ENCODE measurements at places on chromosomes 6 and 20.

GRCh38 chr6:122861594-122861993, 72.5 kb downstream of the SMPDL3A start:
- DNase-seq = no peak

DNA sequence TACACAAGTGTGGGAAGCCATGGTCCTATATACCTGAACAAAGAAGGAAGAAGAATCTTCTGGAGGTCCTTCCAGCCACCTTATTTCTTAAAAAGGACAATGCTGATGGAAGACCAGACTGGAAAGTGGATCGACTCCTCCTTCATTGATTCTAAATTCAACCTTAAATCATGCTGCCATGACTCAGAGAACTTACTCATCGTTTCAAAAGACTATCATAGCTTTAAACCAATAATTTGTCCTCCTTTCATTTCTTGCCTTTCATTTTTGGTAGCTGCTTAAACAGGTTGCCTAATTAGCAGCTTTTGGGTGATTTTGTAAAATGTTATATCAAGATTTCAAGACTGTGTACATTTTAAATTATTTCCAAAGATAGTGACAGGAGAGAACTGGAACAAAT, 60.8 kb downstream of the RTN4IP1 start:
- DNase-seq = no peak

- DNase-seq = no peak
These were observed 111.9 kb downstream of the PPP1R14C start for GRCh38 chr6:150254770-150255169.

GRCh38 chr6:1715336-1715735, 105.6 kb downstream of the FOXC1 start:
- DNase-seq = no peak

DNA sequence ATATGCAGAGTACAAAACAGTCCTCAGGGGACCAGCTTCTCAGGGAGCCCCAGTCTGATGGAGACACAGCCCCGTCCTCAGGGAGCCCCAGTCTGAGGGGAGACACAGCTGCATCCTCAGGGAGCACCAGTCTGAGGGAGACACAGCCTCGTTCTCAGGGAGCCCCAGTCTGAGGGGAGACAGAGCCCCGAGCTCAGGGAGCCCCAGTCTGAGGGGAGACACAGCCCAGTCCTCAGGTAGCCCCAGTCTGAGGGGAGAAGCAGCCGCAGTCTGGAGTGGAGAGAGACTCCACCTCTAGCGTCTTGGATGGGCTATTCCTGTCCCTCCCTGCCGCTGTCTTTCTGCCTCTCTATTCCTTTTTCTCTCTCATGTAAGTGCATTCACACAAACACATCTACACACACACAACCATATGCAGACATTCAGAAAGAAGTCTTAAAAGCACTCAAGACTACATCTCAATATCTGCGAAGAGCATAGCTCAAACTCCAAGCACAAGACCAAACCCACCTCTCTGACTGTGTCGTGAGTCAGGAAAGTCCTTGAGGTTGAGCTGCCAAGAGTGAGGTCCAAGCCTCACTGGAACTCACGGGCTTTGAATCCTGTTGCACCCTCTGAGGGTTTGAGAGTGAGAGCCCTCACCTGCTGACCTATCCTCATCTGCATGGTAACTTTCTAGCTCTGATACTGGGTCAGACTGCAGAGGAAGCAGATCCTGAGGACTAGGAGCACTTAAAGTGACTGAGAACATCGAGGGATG, 53.1 kb upstream of the SAYSD1 start:
- DNase-seq = no peak

DNA sequence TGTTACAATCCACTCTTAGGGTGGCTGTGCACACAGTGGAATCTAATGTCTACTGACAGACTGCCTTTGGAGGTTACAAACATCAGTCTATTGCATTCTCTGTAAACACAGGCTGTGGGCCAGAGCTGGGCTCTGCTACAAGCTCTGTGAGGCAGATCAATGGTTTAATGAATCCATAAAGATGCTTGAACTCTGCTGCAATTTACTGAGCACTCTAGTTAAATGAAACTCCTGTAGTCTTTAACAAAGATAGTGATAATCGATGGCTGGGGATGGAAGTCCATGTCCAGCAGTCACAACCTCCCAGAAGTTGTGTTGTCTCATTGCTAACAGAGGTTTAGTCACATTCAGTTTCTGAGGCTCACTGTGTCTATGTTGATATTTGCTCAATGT, 50.5 kb downstream of the SOBP start:
- no peak for DNase-seq

GRCh38 chr6:42366999-42367352, 84.8 kb downstream of the TRERF1 start:
- DNase-seq = no peak

- DNase-seq = no peak
These were observed 159.4 kb upstream of the MLN start for GRCh38 chr6:33963136-33963750.

DNA sequence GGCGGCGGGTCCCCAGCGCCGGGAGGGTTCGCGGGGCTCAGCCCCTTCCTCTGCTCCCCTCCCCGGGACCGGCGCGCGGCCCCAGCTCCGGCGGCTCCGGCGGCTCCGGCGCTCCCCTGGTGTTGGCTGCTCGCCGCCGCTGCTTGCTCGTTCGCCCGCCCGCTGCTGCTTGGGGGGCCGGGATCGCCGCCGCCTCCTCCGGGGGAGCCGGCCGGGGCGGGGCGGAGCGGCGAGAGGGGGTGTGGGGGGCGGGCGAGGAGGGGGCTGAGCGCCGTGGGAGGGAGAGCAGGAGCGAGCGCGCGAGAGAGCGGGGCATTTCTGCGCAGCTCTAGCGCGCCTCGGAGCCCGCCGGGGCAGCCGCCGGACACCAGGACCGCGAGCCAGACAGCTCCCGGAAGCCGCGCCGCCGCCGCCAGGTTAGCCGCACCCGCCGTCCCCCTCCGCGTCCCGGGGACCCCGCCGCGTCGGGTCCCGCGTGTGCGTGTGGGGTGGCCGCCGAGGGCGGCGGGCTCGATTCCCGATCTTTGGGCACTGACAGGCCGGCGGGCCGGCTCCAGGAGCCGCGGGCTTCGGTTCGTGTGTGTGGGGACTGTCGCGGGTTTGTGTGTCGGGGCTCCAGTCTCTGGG, 62.0 kb upstream of the EPB41L1 start:
- no peak for DNase-seq

DNA sequence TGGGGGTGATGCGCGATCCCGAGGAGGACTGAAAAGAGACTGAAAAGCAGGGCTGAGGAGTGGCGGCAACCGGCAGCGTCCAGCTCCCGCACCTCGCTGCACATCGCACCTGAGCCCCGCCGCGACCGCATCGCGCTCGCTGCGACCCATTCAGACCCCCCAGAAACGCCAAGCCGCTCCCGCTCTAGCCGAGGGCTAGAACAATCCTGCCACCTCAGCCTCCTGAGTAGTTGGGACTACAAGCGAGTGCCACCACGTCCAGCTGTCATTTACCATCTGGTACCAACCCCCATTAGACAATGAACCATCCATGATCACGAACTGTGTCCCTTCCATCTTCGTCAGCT, 33.2 kb downstream of the HLA-A start:
- no peak for DNase-seq

- DNase-seq = no peak
These were observed 122.8 kb downstream of the UST start for GRCh38 chr6:148869585-148869984.

DNA sequence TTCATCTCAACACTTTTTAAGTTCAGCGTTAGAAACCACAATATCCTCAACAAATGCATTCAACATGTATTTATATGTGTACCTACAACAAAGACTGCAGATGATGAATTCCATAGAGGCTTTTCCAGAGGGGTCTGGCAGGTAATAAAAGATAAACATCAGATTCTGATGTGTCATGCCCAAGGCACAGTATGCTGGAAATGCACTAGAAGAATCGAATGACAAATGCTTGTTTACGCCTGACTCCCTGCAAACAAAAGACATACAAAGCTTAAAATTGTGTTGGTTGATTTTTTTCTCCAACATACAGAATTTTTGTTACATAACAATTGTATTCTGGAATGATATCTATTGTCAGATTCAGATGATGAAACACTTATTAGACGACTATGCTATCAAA, at the start of gene LGSN:
Gene LGSN (minus strand): TSS at position 45 of the 400 bp plus-strand sequence. CDS start 40 bp downstream, at position 5.
- no peak for DNase-seq

- DNase-seq = no peak
These were observed 188.9 kb downstream of the KCNQ5 start for GRCh38 chr6:72810571-72811280.

- DNase-seq = no peak
These were observed 194.5 kb upstream of the CDH4 start for GRCh38 chr20:61057443-61058121.

GRCh38 chr6:157226026-157226625, 97.2 kb downstream of the TMEM242 start:
- DNase-seq = no peak

DNA sequence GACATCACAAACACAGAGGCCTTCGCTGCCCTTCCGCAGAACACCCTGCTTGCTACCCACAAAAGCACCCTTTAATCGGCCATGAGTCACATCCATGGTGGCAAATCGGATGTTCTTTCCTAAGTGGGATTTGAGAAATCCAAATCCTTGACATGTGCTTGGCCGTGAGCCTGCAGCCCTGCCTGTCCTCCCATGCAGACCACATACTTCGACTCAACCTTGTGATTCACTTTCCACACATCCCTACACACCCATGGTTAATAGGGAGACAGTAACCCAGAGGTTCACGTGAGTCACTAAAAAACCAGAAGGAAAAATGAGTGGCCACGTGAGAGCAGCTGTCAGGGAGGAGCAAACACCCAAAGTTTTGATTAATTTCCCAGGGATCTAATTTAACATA, 19.4 kb downstream of the RAMACL start:
- no peak for DNase-seq

DNA sequence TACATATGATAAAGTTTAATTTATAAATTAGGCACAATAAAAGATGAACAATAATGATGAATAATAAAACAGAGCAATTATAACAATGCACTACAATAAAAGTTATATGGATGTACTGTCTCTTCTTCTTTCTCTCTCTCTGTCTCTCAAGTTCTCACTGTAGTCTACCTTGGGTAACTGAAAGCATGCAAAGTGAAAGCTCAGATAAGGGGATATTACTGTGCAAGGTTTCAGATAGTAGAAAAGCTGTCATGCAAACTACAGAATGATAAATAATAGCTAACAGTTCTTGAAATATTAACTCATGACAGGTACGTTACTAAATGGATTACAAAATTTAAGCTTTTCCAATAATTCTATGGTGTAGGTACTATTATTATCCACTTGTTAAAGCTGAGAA, 311.9 kb upstream of the PRDM1 start:
- DNase-seq = no peak

GRCh38 chr6:154230393-154230792, 126.2 kb downstream of the IPCEF1 start:
- DNase-seq = no peak

All from stimulated activated CD4-positive, alpha-beta T cell treated with anti-CD3 and anti-CD28 coated beads, Interleukin-1b, Interleukin-23, amount 100 ng/mL, for 1 hour (primary cell).